NCI-H345 (cell line): ENCODE measurements at places on chromosomes 13 and 19.

DNA sequence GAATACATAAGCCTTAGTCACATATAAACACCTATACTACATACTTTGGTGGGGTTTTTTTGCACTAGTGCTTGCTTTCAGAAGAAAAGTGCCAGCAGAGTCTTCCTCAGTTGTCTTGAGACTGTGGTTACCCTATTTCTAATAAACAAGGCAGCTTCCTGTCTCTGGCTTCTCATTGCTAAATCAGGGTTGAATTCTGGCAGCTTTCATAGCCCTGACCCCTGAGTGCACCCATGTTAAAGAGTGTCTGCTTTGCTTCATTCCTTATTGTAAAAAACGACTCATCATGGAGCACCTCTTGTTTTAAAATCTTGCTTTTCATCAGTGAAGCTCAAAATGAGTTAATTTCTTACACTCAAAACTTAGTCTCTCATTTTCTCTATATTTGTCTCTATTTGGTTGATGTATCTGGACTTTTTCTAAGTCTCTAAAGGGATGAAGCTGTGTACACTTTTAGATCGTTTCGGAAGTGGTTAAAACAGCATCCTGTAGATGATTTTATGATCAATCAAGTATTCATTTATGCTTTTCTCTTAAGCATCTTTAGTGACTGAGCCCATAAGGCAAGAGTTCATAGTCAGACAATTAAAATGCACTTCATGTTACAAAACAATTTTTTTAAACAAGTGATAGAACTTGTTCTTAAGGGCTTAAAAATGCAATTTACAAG lies 72.1 kb downstream of the KLF12 start:
- DNase-seq: no peak

GRCh38 chr13:24625870-24626849 lies 54.0 kb upstream of the ATP12A start:
- no peak for DNase-seq

GRCh38 chr13:113083402-113084061 lies 22.1 kb upstream of the F7 start:
- DNase-seq: peak; percentile 79

DNA sequence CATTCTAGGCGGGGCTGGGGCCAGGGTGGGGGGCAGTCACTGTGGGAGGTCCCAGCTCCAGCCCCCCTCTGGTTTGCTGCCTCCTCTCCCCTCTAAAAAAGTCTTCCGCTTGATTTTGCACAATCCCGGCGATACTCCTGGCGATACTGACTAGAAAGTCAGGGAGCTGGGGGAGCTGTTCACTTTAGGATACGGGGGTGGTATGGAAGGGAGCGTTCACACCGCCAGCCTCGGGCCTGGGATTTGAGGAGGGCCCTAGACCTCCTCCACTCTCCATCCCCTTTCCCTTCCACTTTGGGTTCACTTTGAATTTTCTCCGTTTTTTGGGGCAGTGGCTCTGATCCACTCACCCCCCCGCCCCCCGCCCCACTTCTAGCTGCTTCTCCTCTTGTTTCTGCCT lies 35.0 kb downstream of the KEAP1 start:
- DNase-seq: no peak

- DNase-seq: no peak
These were observed 104.5 kb upstream of the DIAPH3 start for GRCh38 chr13:60268203-60268555.
